ENCODE measurements at places on chromosomes 7 and 10. TPM values are rescaled to one million over a fixed set of nuclear protein-coding genes. Genes with fewer than 3 reads are reported as not detected.

DNA sequence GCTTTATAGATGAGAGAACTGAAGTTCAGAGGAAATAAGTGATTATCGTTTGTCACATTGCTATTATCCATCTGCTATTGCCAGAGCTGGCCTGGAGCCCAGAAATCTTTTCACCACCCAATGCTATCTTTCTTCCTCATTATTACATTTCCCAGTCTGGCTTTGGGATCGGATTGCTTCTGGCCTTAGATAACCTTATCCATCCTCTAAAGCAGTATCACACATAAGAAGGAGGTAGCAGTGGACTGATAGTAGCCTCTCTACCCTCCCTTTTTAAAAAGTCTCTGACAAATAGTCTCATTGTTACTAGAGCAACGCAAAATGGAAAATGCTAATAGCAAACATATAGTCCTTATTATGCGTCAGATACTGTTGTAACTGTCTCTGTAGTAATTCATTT lies 1.3 kb upstream of the CLDN12 start:
- H3K27me3 ChIP-seq: no peaks in the 10 kb centered on the region
- no peak overlapping the region for H3K27ac ChIP-seq
- no peak overlapping the region for H3K4me3 ChIP-seq
- no peak for DNase-seq

GRCh38 chr7:145106001-145106400 lies 270.1 kb upstream of the TPK1 start:
- no peaks in the 10 kb centered on the region for H3K36me3 ChIP-seq
- no peak for DNase-seq
- H3K27me3 ChIP-seq: no peaks in the 10 kb centered on the region
- no peak overlapping the region for H3K27ac ChIP-seq
- no peaks in the 10 kb centered on the region for H3K4me1 ChIP-seq
- no peak overlapping the region for H3K4me3 ChIP-seq

DNA sequence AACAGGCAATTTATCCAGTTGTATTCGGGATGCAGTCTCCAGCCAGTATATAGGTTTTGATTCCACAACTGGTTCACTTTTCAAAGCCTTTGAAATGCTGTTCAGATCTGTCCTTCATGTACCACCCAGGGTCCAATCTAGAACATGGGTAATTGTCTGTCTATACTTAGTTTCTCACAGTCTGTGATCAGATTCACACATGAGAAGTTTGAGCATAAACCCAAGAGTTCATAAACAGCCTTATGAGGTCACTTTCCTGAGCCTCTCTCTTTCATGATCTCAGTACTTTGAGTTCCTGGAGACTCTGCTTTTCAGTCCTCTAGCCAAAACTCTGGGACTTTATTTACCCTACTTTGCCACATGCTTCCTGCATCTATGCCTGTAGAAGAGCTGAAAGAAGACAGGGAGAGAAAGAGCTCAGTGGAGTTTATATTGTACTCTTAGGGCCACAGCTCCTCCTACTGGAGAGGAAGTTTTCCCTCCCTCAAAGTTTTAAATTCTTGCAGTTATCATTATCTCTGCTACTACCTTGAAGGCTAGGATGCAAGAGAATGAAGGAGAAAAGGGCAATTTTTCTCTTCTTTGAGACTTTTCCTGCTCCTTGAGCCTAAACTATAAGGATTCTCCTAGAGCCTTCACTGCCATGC lies 172.0 kb downstream of the ZEB1 start:
- H3K27ac ChIP-seq: no peak overlapping the region
- no peaks in the 10 kb centered on the region for H3K4me1 ChIP-seq
- H3K36me3 ChIP-seq: no peaks in the 10 kb centered on the region
- H3K4me3 ChIP-seq: no peak overlapping the region
- DNase-seq: no peak
- H3K27me3 ChIP-seq: no peaks in the 10 kb centered on the region

The SUN3 gene
- not detected for total RNA-seq

The BTAF1 gene
- total RNA-seq: 51.2 TPM

Data from breast epithelium (tissue), 4 donors.